ENCODE measurements at places on chromosomes 3 and 15.

DNA sequence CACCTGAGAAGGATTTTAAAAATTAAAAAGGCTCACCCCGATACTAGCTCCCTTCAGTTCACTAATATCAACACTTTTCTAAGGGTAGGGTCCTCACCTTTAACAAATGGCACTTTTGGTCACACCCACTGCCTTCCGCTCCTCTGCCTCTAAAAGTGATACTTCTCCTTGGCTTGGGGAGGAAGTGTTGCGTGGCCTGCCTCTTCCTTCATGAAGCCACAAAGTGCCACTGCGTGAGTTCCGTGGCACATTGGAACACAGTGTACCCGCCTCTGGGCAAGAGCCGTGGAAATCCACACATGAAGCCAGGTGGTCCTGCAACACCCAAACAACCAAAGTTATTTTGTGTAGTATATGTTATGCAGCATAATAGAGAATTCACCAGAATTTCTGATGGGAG is 3.9 kb downstream of the B4GALT4 start:
- DNase-seq: no peak

GRCh38 chr3:161409069-161409468 is 37.8 kb upstream of the SPTSSB start:
- DNase-seq: no peak

DNA sequence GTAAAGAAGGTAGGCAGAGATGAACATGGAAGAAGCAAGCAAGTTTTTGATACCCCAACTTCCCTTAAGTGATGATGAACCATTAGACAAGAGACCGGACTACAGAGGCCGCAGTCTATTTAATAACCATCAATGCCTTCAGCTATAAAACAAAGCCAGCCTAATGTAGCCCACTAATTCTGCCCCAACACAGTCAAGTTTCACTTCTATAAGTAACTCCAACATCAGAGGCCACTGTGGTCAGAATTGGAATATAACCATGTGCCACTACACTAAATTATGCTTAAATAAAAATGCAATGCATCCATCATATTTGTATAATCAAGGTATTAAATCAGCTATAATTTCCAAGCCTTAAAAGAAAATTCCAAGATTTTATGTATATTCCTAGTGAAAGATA is 234.7 kb downstream of the FOXP1 start:
- no peak for DNase-seq

- no peak for DNase-seq
Measured at GRCh38 chr3:12590096-12590495, 33.2 kb downstream of the MKRN2 start.

- DNase-seq: no peak
Measured at GRCh38 chr15:90680371-90680935, 36.7 kb upstream of the BLM start.

DNA sequence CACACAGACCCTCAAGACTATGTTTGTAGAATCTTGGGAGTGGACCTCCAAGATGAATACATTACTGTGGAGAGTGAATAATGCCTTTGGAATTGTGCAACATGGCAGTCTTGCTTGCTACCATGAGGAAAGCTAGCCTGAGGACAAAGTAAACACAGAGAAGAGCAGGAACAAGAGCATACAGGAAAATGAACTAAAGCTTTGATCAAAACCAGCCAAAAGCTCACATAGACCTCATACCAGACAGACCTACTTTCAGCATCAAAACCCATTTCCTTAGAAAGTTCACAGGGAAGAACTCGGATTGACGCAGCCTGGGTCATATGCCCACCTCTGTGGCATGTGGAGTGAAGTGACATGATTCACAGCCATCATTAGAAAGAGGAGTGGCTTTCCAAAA is 3.3 kb upstream of the RAB8B start:
- DNase-seq: no peak

DNA sequence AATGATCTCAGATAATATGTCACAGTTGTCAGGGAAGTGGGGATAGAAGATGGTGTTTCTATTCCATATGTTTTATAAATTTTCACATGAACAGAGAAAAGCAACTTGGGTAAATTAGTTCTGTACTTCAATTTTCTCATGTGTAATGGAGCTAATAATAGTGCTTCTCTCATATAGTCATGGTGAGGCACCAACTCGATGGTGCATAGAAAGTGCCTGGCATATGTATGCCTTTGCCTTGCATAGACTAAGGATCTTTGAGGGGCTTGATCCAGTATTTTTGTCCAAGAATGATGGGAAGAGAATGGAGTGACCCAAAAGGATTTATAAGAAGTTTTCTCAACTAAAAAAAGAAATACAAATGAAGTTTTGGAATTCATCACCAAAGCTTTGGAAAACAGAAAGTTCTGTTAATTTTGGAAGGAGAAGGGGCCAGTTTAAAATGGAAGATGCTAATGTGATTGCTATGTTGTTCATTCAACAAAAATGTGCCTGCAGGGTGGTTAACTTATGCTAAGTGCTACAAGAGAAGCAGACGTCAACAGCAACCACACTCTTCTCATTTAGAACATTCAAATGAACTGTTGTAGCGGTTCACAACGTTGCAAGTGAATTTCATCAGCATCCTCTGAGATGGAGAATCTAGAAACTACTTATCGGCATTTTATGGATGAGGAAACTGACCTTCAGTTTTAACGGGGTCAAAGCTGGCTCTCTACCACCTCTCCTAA is 86.1 kb downstream of the RTP4 start:
- no peak for DNase-seq

DNA sequence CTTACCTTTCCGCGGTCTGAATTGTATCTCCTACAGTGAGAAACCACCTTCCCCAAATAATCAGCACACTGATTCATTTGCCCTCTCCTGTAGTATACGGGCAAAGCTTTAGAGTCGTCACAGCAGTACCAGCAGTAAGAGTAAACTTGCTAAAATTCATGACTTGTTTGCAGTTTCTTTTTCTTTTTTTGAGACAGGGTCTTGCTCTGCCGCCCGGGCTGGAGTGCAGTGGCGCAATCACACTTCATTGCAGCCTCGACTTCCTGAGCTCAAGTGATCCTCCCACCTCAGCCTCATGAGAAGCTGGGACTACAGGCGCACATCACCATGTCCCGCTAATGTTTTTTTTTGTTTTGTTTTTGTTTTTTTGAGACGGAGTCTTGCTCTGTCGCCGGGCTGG is 11.9 kb downstream of the SCAMP5 start:
- no peak for DNase-seq

DNA sequence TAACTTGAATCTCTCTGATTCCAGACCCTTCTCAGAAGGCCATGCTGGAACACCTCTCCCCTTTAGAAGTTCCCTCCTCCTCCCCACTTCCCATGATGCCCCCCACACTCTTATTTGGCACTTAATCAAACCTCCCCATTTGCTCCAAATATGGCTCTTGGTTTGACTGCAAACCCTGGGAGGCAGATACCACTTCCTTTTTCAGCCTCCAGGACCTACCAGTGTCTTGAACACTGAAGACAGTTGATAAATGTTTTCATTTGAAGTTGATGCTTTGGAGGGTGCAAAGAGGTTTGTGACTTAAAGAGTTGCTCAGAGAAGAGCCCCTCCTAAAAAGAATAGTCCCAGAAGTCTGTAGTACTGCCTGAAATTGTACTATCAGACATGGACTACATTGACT is 61.5 kb downstream of the SEMA5B start:
- no peak for DNase-seq

GRCh38 chr15:82159922-82160321 is 102.6 kb downstream of the EFL1 start:
- DNase-seq: no peak

DNA sequence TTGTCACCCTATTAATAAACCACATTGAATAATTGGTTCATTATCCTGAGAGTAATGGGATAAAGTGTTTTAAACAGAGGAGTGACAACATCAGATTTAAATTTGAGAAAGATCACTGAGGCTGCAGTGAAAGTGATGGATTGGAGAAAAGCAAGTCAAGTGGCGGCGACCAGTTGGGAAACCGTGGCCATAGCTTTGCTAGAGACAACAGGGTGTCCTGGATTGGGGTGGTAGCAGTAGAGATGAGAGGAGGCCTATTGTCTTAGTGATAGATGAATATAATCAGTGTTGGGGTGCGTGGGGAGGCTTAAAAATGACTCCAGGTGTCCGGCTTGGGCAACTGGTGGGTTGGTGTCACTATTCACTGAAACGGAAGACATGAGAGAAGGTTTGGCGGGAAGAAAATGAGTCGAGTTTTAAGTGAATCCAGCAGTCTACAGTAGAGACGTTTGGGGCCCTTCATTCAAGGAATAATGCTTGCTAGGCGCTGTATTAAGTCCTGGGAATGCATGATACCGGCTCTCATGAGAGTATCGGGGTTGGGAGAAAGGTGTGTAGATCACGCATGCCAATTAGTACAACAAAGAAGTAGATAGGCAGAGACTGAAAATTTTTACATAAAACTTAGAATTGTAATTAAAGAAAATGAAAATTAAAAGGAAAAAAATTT is 819 bp downstream of the NEK4 start:
- no peak for DNase-seq

DNA sequence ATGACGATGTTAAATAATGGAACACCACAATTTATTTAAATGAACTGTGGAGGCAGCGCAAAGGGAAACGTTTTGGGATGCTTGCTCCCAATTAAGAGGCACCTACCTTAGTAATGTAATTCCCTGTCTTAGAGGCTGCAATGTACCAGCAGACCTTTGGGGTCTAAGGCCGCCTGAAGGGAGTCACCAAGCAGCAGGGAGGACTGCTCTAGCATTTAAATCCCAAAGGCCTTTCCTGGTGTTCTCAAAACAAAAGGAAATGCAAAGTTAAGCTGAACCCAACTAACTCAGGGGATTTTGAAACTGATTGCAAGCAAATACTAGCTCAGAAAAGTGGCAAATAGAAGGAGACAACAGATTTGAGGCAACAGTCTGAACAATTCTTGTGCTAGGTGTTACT is 510.8 kb downstream of the GABRG3 start:
- DNase-seq: no peak

DNA sequence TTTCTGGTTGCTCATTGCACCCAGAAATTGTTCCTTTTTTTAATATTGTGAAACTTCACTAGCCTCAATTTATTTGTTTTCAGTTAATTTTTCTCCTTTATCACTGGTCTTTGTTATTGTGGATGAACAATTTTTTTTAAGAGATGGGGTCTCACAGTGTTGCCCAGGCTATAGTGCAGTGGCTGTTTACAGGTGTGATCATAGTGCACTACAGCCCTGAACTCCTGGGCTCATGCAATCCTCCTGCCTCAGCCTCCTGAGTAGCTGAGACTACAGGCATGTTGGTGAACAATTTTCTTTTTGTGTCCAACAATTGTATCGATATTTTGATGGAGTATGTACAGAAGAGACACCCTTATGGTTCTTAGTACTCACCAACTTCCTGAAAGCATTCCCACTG is 26.3 kb downstream of the BLM start:
- DNase-seq: no peak

DNA sequence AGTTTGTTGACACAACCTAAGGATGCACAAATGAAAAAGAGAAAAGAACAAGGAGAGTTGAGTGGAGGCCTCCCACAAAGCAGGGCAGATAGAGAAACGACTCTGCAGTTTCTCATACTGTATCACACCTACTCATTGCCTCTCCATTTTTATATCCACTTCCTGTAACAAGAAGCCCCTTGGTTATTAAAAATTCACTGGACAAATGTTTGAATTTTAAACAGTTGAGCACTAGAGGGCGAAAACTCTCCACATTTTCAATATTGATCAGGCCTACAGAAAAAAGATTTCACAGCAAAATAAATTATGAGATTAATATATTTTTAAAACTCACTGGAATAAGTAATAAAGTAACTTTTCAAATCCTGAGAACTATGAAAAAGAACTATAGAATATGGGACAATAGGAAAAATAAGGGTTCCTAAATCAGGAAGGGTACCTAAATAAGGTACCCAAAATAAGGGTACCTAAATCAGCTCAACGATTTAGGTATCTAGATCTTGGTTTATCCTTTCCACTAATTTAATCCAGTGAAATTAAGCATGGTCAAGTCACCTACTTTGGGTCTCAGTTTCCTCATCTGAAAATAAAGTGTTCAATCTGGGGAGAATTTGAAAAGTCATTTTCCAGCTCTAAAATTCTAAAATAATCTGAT is 47.0 kb upstream of the PPIB start:
- peak; percentile 0 for DNase-seq

GRCh38 chr3:65830948-65831732 is 207.6 kb downstream of the MAGI1 start:
- DNase-seq: no peak

DNA sequence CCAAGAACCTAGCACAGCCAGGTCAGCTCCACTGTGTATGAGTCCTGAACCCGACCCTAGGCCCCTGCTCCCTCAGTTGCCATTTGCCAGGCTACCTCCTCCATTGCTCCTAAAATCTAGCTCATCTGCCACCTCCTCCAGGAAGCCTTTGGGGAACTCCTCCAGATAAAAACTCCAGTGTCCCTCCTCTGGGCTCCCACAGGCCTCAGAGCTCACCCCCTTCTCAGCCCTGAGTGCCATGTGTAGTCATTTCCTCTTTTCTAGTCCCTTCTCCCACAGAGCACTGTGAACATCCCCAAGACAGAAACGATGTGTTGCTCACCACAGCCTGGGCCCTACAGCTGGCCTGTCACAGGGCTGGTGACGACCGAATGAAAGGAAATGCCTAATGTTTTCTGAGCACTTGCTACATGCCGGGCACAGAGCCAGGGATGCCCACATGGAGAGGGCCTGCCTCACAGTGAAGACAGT is 61.0 kb downstream of the IQSEC1 start:
- DNase-seq: no peak

DNA sequence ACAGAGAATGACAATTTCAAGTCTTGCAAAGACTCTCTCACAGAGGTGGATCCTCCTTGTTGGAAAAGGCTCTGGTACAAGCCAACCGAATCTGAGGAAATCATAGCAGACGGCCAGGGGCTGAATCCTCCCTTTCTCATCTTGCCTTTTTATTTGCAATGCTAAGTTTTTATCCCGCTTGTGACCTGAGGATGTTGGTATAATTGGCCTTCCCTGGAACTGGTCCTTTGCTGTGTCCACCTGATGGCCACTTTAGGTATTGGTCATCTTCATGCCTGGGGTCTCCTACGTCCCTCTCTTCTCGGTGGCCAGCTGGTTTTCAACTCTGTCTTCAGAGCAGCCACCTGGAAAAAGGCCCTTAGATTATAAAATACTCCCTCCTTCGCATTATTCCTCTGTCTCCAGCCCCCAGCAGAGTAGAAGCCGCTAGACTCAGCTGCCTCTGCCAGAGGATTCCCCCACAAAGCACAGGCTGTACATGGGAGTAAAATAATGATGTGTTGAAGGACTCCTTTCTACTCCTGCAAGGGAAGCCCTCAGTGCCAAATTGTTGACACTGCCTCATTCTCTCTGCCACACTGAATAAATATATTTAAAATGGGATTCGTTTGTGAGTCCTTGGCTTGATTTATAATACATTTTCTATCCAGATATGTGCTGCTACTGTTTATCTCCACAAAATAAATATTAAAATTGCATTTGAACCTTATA is 208.9 kb upstream of the CFAP20DC start:
- DNase-seq: no peak

GRCh38 chr15:77033729-77034671 is 36.9 kb downstream of the TSPAN3 start:
- DNase-seq: no peak

DNA sequence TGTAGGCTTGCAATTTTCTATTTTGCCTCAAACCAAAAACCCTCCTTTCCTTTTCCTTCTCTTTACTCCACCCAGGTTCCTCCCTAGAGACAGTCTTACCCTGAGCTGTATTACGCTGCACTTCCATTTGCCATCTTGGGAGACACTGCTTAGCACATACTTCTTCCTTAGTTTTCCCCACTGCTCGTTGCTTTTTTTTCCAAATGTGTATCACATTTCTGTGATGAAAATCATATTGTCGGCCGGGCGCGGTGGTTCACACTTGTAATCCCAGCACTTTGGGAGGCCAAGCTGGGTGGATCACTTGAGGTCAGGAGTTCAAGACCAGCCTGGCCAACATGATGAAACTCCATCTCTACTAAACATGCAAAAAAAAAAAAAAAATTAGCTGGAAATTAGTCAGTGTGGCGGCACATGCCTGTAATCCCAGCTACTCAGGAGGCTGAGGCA is 29.5 kb downstream of the POPDC2 start:
- DNase-seq: no peak

Data from NCI-H1436 treated with DMSO at 0.1 percent for 48 hours (cell line).